ENCODE measurements at places on chromosomes 6 and 20.
A peak's percentile ranks its signal among the peaks of the same experiment; 100 is the strongest.

GRCh38 chr6:136607204-136607931, 57.1 kb upstream of the MAP7 start:
- DNase-seq: peak; percentile 41

DNA sequence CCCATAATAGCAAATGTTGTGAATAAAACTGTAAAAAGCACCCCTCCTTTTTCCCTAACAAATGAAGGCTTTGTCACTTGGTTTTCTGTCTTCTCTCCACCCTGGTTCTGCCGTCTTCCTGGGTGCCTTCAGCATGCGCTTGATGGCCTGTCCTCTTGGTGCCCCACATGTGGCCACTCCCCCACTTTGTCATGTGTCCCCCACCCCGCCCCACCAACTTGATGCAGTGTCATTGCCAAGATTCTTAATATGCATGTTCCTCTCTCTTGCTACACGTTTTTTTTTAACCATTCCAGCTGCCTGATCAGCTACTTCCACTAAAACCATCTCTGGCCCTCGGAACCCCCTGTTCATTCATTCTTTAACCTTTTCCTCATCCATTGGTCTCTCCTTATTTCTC, 340.3 kb downstream of the QKI start:
- no peak for DNase-seq

DNA sequence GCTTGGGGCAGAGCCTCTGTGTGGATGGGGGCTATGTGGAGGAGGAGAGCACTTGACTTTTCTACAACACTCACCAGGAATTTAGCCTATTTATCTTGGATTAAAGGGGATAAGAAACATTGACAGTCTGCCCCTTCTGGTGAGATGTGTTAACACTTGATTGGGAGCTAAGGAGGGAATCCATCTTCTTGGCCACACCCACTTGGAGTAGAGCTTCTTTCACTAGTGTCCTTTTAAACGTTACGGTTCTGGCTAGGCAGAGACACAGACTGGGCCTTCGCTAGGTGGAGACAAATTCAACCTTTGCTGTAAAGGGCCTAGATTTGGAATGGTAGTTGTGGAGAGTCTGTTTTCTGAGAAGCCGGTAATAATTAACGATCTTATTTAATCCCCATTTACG, 15.5 kb upstream of the TPBG start:
- peak; percentile 11 for DNase-seq

- DNase-seq: peak; percentile 40
These were observed 10.4 kb upstream of the SUMO4 start for GRCh38 chr6:149389509-149390297.

DNA sequence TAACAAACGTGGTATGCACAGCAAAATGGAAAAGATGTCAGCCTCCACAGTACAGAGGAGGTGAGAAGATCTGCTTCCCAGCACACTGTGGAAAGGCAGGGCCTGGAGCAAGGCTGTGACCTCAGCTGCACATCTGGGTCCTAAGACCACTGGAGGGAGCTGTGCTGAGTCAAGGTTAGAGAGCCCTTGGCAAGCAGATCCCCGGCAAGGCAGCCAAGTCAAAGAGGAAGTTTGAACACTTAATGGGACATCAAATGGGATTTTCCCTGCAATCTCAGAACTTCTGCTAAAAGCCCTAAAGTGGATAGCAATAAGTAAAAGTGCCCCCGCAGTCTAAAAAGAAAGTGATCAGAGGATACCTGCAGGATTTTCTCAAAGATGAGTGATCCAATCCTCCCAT, 39.5 kb downstream of the UNC5CL start:
- DNase-seq: peak; percentile 56

DNA sequence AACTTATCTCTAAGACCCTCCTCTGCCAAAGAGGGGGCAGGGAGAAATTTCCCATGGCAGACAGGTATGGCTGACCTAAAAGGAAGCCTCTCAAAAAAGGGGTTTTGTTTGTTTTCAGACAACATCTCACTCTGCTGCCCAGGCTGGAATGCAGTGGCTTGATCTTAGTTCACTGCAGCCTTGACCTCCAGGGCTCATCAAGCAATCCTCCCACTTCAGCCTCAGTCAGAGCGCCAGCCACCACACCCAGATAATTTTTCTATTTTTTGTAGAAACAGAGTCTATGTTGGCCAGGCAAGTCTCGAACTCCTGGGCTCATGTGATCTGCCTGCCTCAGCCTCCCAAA, 3.8 kb downstream of the EZR start:
- DNase-seq: no peak

GRCh38 chr6:97524811-97525210, 241.8 kb upstream of the MMS22L start:
- DNase-seq: no peak

GRCh38 chr6:26103141-26103769, 16.0 kb downstream of the HFE start:
- DNase-seq: peak; percentile 81
